Osteocyte (in vitro differentiated cells): ENCODE measurements at places on chromosomes 12 and 14.

DNA sequence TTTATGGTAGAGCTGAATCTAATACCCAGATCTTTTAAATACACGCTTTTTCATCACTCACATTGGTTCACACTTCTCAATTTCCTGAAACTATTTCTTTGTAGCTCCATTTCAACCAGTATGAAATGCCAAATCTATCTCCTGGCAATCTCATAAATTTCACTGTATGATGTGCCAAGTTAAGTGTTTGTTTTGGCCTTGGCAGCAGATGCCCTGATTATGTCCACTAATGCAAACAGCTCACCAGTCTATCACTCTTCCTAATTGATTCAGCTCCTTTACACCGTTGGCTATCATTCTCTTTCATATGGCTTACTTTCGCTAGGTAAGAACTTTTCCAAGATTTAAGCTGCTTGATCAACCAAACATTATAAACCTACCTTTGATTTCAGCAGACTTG, 58.6 kb downstream of the ZFC3H1 start:
- no peak for DNase-seq

GRCh38 chr12:43459285-43459684, 92.7 kb downstream of the ADAMTS20 start:
- no peak for DNase-seq

DNA sequence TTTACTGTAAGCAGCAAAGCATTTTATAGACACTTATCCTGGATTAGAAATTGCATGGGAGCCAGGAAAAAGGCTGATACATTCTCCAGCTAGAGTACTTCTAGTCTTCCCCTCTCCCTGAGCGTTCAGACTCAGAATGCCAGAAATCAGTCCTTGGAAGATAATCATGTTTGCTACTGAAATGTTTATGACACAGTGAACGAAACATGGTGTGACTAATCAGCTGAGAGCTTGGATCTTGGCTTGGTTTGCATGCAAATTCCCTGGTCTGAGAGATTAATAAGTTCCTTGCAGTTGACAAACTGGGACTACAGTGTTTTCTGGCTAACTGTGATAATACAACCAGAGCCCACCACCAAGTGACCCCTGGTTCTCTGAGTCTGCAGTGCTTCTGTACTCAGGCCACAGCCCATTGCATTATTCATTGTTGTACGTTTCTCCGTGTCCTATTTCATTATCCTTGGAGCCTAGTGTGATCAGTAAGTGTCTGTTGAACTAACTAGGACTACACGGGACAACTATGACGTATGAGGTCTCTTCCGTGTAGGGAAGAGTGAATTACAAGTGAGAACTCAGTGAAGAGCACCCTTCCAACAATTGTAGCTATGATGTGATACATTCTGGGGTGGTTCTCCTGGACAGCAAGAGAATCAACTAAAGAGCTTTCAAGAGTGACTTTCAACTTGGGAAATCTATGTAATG, 34.6 kb upstream of the EVL start:
- DNase-seq: no peak

- DNase-seq: no peak
Observed at GRCh38 chr12:90036637-90037036, 328.0 kb upstream of the ATP2B1 start.

- DNase-seq: no peak
Observed at GRCh38 chr12:79908366-79908765, 26.5 kb downstream of the PPP1R12A start.

- DNase-seq: no peak
Observed at GRCh38 chr12:132247718-132248452, 81.5 kb downstream of the GALNT9 start.

DNA sequence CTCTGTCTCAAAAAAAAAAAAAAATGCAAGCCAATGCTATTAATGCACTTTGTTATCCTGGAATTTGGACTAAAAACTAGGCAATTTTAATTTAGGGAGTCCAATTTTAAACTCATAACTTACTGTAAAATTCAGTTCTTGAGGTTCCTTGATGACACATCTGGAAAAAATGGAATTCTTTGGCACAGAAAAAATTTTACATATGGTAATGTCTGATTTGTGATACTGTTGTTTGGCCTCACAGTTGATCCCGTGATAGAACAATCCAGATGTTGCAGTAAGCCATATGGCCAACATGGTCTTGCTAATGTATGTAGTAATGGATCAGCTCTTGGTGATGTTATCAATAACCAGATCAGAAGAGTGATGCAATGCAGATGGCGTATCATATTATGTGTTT, 1089.8 kb downstream of the FLRT2 start:
- no peak for DNase-seq

DNA sequence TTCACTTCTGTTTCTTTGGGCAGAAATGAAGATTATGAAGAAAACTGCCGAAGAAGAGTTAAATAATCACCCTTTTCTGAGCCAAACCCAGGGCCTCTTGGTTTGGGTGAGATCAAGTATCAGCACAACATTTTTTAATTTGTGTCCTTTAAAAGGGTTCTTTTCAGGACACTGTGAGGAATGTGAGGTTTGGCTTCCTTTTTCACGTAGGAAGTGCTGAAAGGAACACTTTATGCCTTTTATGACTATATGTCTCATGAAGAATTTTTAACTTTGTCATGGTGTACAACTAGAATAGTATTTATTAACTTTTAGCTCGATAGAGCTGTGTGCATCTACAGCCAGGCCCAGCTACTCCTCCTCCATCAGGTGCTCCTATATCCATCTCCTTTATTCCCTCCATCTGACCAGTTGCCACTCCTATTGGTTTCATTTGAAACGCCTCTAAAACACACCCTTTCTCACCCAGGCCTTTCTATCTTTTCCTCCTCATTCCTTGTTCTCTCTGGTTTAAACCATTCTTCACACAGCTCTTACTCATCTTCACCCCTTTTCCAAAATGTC, 103.6 kb upstream of the LRIG3 start:
- DNase-seq: no peak

GRCh38 chr14:63992858-63993257, 140.1 kb downstream of the SYNE2 start:
- no peak for DNase-seq

DNA sequence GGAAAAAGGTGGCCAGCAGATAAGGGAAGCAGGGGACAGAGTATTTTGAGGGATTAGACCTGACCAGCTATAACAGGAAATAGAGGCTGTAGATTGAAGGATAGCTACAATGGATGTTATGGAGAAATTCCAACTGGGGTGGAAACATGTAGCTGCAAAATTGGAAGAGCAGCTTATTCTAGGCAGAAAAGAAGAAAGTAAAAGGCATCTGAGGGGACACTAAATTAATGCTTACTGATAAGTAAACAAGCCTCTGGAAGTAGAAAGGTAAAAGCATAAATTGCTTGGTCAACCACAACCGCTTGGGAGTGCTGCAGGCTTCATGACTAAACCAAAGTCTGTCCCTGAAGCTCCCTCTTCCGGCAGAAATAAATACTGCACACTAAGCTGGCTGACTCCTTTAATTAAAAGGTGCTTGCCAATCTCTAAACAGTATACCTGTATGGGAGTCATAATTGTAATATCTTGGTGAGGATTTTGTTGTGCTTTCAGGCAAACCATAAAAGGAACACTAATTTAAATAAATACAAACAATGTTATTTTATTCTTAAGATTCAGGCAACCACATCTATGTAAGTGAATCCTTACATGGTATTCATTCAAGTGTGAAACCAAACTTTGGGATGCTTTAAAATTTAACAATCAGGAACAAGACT, 7.7 kb downstream of the UBC start:
- peak; percentile 90 for DNase-seq

GRCh38 chr14:51081209-51081608, 13.7 kb downstream of the TRIM9 start:
- DNase-seq: no peak

GRCh38 chr12:67256649-67257048, 12.5 kb upstream of the CAND1 start:
- DNase-seq: no peak

DNA sequence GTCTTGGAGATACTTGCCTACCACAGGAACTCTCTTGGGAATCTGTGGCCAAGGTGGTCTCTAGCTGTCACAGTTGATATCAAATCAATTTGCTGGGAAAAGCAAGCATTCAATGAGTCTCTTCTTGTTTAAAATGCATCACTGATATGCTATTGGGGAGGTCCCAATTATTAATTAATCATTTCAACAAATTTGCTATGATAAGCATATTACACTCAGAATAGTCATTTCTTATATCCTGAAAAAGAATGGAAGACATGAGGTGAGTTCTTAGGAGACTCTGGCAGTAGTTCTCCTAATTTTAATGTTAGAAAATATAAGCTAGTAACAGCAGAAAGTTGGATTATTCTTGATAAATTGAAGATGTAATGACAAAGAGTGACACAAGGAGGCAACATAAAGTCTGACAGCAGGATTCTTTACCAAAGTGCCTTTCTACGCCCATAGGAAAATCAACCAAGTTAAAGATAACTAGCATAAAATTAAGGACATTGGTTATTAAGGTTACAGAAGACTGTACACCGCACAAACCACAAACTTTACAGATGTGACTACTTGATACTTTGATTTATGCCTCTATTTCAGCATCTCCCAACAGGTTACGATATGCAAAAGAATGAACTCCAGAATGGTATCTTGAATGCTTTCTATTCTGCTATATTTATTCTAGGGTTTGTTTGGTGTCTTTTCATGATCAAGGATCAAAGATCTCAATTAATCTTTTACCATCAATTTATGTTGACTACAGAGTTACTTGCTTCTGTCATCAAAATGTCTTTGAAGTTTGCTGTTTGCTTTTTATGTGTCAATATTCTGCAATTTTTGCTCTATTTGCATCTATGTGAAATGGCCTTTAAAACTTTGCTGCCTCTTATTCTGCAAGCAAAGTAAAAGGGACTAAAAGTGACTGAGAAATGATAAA, 349.6 kb upstream of the CLEC14A start:
- DNase-seq: no peak

GRCh38 chr12:68636268-68636667, 25.6 kb downstream of the RAP1B start:
- no peak for DNase-seq

DNA sequence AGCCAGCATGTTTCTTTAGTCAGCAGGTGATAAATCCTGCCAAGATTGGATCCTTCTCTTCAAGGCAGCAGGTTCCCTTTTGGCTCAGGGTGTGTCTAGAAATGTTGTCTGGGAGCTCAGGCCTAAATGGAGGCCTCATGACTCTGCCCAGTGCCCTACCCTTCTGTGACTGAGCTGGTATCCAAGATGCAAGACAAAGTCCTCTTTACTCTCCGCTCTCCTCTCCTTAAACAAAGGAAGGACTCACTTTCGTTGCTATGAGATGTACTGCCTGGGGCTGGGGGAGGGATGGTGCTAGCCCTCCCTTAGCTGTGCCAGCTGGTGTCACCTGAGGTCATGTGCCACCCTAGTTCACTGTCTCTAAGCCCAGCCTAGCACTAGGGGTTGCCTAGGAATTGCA, 13.8 kb upstream of the TMPRSS12 start:
- no peak for DNase-seq

DNA sequence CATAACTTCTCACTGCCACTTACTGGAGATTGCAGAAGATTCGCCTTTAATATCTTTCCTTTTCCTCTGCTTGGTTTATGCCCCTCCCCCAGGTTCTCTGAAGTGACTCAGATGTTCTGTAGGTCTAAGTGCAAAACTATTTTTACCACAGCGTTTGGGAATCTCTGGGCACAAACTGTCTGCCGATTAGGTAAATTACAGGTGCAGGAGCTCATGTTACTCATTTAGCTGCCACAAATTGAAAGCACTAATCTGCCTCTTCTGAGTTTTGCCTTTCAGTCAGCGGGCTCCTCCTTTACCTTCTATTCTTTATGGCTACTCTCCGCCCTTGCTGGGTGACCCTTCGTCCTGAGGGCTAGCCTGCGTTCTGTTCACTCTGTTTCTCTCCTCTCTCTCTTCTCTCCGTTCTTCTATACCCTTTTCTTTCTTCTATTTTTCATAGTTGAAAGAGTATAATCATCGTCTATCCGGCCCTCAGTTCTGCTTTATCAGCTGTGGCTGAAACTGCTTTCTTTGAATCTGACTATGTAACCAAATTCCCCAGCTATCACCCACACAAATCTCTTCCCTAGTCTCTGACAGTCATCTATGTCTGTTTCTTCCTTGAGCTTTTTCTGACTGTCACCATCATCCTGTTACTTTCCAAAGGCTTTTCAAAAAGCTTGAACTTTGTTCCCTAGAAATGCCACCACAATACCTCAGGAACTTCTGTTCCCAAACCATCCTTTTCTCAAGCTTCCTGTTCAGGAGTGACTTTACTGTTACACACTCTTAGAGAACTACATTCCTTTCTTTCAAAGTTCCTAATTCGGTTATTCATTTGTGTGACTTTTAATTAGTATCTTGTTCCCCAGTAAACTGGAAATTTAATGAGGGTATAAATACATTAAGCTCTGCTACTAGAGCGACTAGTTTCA, 4.3 kb upstream of the MYF6 start:
- DNase-seq: no peak

GRCh38 chr12:109735051-109735521, 21.5 kb downstream of the FAM222A start:
- no peak for DNase-seq

GRCh38 chr12:106106061-106106566, 32.6 kb downstream of the NUAK1 start:
- no peak for DNase-seq

GRCh38 chr12:4496145-4496838, 42.4 kb upstream of the RAD51AP1 start:
- no peak for DNase-seq

DNA sequence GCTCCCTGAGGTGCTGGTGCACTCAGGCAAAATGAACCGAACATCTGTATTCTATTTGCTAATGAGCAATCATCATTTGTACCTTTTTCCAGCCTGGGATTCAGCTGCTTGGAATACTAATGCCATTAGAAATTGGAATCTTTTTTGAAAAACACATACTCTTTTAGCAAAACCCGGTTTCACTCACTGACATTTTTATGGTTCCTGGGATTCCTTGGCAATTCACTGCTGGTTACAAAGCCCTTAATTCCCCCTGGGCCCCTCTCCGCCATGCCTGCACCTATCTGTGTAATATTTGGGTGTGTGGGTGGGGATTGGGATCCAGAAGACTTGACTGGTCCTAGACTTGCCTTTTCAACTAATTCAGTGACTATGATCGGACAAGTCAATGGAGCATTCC, 199.1 kb downstream of the FOXN3 start:
- DNase-seq: no peak

- no peak for DNase-seq
Observed at GRCh38 chr12:124545508-124546418, 21.6 kb downstream of the NCOR2 start.

DNA sequence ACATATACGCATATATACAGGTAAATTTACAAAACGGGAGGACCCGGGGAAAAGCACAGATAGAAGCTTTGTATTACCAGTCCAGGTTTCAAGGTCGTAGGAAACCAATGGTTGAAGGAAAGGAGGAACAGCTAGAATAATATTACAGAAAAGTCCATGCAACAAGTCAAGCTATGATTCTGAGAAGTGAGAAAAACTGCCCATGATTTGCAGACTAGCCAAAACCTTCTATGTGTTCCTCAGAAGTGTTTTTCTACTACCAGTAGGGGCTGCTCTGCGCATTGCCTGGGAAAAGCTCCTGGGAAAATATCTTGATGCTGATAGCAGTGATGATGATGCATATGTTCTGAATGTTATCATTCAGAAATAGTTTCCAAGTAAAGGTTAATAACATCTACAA, 2.2 kb downstream of the PDZRN4 start:
- DNase-seq: no peak

GRCh38 chr12:51192284-51192671, 19.3 kb upstream of the TFCP2 start:
- no peak for DNase-seq
